Amniotic stem cell (primary cell): ENCODE measurements at places on chromosomes 5 and 9.

DNA sequence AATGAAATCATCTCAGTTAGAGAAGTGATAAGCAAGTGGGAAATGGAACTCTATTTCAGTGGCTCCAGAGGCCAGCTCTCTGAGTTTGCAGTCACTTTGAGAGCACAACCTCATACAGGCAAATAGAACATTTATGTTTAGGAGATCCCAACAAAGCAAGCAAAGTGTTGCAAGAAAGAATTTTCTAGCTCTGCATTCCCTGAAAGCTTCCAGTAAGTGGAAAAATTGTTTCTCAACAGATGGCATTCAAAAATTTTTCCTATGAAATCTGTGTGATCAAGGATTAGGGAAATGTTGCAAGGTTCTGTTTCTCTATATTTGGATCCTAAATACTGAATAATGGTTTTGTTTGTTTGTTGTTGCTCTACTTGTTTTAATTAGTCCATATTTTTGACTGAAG, 764.2 kb upstream of the ZNF608 start:
- DNase-seq: no peak

GRCh38 chr9:123715258-123715657, 214.7 kb downstream of the DENND1A start:
- no peak for DNase-seq

- no peak for DNase-seq
These were observed 20.0 kb upstream of the GDNF start for GRCh38 chr5:37859805-37860204.

GRCh38 chr5:38607396-38607795, 51.0 kb upstream of the LIFR start:
- DNase-seq: no peak

- no peak for DNase-seq
These were observed at the start of gene TRMT10B for GRCh38 chr9:37753489-37754190. Gene TRMT10B, plus strand, starts transcription at chr9:37753805. Its CDS starts 8,127 bp downstream, at chr9:37761932.

GRCh38 chr5:95873351-95873750, 50.8 kb upstream of the GLRX start:
- no peak for DNase-seq

DNA sequence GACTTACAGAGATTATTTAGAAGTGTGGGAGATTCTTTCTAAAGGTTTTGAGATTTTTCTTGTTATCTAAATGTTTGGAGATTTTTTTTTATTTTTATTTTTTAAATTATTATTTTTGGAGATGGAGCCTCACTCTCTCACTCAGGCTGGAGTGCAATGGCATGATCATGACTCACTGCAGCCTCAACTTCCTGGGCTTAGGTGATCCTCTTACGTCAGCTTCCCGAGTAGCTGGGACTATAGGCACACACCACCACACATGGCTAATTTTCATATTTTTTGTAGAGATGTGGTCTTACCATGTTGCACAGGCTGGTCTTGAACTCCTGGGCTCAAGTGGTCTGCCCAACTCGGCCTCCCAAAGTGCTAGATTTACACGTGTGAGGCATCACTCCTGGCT, 694.5 kb downstream of the TLE1 start:
- no peak for DNase-seq
